Cerebellar cortex (tissue), 1 donor: ENCODE measurements at places on chromosomes 6 and 20.
A peak's percentile ranks its signal among the peaks of the same experiment; 100 is the strongest.

DNA sequence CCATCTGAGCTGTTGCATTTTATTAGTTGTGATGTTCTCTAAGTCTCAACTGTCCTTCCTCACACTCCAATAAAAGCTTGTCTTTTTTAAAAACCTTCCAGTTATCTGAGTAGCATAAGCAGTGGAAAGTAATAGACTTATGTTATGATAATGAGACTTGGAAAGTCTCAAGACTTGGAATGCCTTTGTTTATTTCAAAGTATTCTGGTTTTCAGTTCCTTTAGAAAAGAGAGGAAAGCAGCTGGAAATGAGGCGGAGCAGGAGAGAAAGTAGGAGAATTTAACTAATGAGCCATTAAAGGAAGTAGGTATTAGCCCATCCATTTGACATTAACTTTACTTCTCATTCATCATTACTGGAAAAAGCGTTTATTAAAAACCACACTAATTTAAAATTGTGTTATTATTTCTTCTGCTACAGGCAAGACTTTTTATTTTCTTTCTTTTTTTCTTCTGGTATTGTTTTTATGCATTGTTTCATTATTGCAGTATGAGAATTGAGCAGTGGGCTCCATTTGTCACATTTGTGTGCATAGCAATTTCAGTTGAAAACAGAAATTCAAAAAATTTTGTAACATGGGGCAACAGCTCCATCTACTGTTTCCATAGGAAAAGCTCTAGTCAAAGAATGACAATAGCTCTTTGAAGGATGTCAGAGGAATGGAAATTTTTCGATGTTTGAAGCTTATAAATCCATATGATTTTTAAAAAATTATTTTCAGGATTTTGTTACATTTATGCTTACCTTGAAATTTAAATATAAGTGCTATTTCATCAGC is 194.8 kb downstream of the COL9A1 start:
- peak; percentile 78 for DNase-seq

DNA sequence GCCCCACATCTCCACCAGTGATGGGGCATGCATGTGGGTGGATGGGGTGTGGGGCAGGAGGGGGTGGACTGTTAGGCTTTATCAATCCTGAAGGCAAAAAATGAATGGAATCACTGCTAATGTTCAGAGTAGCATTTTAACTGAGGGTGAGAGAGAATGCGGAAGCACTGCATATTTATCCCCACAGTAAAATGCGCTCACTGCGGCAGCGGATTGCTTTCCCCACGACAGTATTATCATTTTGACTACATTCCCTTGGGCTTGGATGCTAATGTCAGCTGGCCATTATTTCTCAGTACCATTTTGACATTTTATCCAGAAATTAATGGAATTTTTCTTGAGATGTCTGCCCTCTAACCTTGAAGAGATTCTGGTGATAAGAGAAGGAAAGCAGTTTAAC is 13.4 kb downstream of the ALDH8A1 start:
- no peak for DNase-seq

DNA sequence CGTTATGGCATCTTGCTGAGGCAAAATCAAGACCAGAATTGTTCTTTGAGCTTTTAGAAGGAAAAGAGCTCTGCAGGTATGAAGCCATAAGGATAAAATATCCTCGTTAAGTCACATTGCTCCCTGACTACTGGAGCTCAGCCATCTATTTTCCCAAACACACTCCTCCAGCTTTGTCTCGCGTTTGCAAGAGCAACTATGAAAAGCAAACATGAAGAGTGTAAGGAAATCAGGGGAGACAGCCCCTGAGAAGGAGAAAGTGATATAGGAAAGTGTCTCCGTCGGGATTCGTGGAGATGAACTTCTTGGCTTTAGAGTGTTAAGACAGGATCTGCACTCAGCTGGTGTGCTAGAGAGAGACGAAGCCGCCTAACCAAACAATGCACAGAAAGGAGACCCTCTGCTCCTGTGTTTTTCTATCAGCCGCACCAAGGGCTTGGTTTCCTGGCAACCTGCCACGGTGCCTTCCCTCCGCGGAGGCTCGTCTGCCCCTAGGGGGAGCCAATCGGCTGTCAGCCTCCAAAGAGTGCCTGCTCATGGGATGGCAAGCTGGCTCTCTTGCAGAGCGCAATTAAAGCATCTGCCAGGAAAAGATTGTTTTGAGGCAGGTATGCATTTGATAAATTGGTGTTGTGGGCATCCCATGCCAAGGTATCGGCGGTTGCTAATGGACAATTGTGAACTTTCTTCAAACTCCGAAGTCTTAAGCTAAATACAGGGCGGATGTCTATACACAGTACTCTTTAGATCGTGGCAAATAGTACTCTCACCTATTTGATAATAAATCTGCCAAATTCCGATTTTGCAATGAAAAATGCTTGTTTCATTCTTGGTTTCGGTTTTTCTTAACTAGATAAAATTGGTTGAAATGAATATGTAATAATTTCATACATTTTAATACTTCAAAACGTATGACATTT is 603.2 kb downstream of the RNF144B start:
- peak; percentile 36 for DNase-seq

GRCh38 chr20:49569411-49570115 is 1.6 kb upstream of the PTGIS start:
- no peak for DNase-seq

GRCh38 chr20:6489361-6490171 is 277.9 kb upstream of the BMP2 start:
- no peak for DNase-seq

- no peak for DNase-seq
Measured at GRCh38 chr20:17616480-17617211, 46.8 kb downstream of the DSTN start.

GRCh38 chr20:25549172-25549773 is 36.1 kb downstream of the NINL start:
- DNase-seq: no peak

GRCh38 chr6:149336609-149336928 is 19.1 kb downstream of the TAB2 start:
- DNase-seq: no peak

DNA sequence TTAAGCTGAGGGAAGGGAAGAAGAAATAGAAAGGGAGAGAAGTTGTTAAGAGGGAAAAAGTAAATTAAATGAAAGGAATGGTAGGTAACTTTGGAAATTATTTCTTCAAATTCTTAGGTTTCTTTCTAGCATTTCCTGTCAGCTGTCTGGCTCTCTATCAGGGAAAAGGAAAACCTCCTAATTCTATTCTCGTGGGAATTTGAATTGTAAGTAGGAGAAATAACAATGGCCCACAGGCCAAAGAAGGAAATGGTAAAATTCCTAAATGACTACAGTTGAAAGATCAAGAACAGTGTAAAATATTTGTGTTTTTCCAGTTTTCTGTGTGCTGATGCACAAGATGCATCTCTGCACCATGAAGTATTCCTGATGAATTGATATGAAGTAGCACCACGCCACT is 173.0 kb downstream of the IBTK start:
- DNase-seq: no peak

- DNase-seq: no peak
Measured at GRCh38 chr6:139990026-139990686, 615.7 kb upstream of the CITED2 start.

GRCh38 chr6:75609639-75610590 is 8.2 kb downstream of the SENP6 start:
- no peak for DNase-seq

GRCh38 chr6:71383901-71384489 is 95.4 kb downstream of the OGFRL1 start:
- DNase-seq: peak; percentile 51

GRCh38 chr20:5426026-5426425 is 109.3 kb upstream of the PROKR2 start:
- DNase-seq: no peak
